ENCODE measurements at places on chromosomes 4 and X.

GRCh38 chr4:156538651-156539257, 432.8 kb downstream of the PDGFC start:
- DNase-seq = no peak

DNA sequence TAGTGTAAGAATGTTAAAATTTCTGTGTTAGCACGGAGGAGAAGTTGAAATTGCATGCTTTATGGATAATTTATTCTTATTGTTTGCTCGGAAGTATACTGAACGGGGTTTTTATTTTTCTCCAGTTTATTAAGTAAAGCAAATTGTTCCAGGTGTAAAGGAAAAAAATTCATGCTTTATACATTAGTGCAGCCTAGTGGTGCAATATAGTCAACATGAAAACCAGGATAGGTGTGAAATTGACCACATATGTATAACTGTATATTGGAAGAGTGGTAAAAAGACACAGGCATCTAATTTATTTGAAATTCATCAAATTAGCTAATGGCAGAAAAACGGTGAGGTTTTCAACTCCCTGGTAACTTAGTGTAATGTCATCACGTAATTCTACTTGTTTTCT, 959 bp downstream of the BRS3 start:
- no peak for DNase-seq

- no peak for DNase-seq
Measured at GRCh38 chr4:127881563-127881864, 821 bp downstream of the PLK4 start.

GRCh38 chr4:154511548-154511947, 19.9 kb upstream of the DCHS2 start:
- DNase-seq = no peak

DNA sequence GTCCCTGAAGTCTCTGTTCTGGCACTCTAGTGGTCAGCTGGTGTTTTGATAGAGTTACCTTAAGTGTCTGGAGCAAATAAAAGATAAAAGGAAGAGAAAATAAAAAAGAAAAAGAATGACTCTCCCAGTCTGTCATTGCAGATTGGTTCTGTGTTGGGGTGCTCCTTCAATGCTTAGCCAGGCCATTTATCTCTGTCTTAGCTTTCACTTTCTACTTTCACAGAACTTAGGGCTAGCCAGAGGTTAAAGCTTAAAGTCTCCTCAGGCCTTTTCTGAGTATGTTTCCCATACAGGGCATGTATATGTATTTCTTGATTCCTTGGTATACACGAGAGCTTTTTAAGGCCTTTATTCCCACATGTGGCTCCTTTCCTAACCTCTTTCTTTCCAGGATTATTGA, 83.1 kb upstream of the TEX13D start:
- no peak for DNase-seq
